ENCODE measurements at places on chromosomes 13 and 19.

- DNase-seq, result no peak
Observed at GRCh38 chr13:76463314-76463713, 422.9 kb downstream of the KCTD12 start.

DNA sequence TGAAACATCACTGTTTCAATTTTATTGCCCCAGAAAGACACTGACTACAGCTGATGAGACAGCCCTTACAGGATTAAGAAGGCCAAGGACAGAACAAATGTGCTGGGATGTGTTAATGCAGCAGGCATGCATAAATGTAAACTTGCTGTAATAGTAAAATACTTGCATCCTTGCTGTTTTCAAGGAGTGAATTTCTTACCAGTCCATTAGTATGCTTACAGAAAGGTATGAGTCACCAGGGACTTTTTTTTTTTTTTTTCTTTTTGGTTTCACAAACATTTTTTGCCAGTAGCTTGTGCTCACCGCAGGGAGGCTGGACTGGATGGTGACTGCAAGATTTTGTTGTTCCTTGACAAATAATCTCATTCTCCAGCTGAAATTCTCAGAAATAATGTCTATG, 55.1 kb downstream of the GPR180 start:
- DNase-seq, result no peak

DNA sequence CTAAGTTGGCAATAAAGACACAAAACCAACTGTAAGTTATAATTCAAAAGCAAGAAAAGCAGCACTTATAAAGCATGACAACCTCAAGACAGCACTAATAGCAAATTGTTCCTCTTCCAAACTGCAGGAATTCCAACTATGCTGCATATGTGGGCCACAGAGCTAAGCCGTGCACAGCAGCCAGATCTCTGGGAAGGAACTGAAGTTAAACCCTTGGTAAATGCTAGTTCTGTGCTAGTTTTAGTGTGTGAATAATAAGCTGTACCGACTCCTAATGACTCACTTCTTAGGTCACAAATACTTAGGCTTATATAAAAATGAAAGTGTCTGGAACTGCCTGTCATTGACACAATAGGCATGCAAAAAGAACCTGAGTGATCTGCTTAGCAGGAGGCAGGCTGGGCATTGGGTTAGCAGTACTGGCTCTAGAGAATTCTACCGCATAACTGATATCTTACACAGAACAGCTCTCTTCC, 21.2 kb upstream of the GTF3A start:
- no peak for DNase-seq

DNA sequence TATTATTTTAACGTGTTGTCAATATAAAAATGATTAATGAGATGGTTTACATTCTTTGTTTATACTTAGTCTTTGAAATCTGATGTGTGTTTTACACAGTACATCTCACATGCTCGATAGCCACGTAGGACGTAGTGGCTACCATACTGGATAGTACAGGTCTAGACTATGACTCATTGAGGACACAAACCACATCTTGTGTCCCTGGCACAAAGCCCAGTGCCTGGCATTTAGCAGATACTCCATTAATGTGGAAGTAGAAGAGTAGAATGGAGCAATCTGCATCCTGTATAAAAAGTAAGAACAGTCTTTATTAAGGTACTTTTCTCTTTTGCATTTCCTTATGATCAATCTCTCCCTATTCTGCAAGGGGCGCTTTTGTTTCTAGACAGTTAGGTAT, 49.0 kb upstream of the FRY start:
- peak; percentile 40 for DNase-seq

DNA sequence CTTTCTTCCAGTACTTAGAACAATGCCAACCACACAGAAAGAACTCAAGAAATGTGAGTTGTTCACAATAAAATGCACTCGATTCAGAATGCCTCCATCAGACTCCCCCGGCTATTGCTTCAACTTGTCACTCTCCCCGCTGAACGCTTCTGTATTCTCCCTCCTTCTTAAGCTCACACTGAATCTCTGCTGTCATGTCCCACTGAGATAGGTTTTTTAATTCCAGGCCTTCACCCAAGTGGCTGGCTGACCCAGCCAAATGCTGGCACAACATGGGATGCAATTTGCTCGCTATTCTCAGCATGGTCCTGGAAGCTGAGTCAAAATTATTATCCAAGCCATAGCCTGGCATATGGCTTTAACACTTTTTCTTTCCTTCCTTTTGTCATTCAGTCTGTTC, 76.8 kb upstream of the SERP2 start:
- no peak for DNase-seq

Data from NCI-H2029 treated with DMSO at 0.1 percent for 48 hours (cell line).